Stimulated activated CD4-positive, alpha-beta T cell treated with anti-CD3 and anti-CD28 coated beads, TNF-alpha, amount 100 ng/mL, for 1 hour (primary cell): ENCODE measurements at places on chromosomes 2 and 18.

GRCh38 chr2:66370824-66371223 is 64.1 kb upstream of the MEIS1 start:
- no peak for DNase-seq

- DNase-seq, result no peak
Observed at GRCh38 chr18:45512363-45512953, 102.8 kb upstream of the SLC14A2 start.

DNA sequence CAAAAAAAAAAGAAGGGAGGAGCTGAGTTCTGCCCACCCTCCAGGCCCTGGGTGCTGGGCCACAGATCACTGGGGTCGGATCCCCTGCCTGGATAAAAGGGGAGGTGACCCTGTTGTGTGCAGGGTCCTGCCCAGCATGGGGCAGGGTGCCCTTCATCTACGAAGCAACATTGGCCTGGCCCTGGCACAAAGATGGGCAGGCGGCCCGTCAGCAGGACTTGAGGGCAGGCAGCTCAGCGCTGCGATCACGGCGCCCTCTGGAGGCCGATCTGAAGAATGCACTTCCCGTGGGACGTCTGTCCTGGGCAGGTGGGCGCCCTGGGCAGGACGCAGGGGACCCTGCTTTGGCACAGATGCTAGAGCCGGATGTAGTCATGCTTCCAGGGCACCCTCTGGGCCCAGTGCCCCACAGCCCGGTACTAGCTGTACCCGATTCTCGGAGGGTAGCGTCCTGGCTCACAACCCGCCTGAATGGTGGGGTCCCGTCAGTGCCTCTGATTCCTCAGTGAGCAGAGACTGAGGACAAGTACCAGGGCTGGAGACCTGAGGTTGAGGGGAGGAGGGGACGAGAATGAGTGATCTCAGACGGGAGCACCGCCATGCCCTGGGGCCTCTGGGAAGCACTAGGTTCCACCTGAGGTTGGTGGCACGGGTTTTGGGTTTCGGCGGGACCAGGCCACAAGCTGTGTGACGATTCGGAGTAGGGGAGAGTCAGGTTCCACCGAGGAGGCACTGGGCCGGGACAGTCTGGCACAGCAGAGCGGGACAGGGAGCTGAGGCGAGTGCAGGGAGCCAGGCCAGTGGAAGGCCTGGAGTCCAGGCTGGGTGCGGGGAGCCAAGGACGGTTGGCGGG is 18.0 kb downstream of the ARID5A start:
- DNase-seq, result no peak

- peak; percentile 58 for DNase-seq
Observed at GRCh38 chr2:9752441-9753275, 90.6 kb upstream of the TAF1B start.

DNA sequence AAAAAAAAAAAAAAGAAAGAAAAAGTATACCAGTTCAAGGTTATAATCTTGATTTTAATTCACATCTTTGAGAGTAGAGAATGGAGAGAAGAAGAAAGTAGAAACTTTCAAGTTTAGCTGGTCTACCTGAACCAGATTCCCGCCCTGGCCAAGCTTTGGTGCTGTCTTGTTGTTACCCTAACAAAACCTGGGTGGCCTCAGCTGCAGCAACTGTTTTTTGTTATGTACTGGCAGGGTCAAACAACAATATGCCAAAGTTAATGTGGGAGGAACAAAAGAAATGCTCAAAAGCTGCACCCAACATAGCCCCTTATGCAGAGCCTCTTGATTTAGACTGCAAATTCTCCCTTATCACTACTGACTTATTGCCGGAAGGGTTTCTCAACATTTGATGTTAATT is 165.3 kb upstream of the TFPI start:
- no peak for DNase-seq

GRCh38 chr2:824524-824923 is 126.1 kb upstream of the SNTG2 start:
- no peak for DNase-seq

DNA sequence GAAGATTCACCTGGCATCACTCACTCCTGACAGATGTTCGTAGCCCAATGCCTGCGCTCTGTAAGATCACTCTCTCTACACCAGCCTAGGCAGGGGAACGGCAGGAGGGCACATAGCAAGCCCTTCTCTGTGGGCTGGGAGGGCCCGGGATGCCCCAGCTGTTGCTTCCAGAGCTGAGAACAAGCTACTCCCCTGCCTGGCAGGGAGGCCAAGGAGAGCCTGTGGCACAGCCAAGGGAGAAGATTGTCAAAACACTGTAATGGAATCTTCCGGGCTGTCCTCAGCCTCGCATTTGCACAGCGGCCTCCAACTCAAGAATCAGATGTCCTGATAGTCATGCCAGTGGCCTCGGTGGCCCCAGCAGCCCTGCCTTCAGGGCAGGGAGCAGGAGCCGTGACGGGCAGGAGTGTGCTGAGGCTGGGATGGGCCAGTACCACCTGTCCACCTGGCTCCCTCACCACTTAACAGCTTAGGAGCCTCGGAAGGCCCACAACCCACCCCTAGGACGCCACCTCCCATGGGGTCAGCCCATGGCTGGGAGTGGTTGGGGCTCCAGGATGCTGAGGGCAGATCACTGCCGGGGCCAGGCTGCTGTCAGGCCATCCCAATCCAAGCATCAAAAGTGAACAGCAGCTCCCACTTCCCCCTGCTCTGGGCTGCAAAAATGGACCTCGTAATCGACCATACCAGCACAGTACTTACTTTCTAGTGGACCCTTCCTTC is 21.9 kb upstream of the SLC35F6 start:
- DNase-seq, result no peak

DNA sequence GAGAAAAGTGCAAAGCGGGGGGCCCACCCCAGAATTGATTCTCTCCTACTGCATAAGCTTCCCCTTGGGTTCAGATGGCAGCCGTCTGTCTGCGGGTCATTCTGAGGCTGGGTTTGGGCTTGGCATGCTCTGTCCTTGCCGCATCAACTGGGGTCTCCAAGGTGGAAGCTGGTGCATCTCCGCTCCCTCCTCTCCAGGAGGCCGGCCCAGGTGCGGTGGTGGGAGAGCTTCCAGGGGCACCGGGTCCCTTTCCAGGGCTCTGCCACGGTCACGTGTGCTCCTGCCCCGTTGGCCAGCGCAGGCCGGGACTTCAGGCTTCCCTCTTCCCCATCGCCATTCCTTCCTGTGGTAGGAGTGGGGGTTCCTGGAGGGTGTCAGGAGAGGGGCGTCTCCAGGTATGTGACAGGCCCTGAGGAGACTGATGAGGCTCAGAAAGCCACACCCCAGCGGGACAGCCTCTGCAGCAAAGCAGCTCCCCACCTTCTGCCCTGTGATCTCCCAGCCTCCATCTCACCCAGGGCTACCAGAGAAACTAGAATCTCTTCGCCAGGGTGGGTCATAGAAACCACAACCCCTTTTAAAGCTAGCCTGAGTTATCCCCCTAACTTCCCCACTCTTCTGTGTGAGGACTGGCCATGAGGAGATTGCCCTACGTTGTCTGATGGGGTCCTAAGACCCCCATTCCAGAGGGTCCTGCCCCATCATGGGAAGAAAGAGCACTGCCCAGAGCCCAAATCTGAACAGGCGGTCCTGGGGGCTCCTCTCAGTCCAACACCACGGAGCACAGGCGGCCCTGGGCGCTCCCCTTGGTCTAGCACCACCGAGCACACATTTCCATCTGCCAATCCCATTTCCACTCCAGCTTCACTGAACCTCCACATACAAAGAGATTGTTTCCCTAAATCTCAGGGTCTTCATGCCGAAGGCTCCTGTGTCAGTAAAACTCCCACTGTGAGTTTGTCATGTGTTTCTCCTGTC is 76.6 kb downstream of the SLC66A2 start:
- no peak for DNase-seq

DNA sequence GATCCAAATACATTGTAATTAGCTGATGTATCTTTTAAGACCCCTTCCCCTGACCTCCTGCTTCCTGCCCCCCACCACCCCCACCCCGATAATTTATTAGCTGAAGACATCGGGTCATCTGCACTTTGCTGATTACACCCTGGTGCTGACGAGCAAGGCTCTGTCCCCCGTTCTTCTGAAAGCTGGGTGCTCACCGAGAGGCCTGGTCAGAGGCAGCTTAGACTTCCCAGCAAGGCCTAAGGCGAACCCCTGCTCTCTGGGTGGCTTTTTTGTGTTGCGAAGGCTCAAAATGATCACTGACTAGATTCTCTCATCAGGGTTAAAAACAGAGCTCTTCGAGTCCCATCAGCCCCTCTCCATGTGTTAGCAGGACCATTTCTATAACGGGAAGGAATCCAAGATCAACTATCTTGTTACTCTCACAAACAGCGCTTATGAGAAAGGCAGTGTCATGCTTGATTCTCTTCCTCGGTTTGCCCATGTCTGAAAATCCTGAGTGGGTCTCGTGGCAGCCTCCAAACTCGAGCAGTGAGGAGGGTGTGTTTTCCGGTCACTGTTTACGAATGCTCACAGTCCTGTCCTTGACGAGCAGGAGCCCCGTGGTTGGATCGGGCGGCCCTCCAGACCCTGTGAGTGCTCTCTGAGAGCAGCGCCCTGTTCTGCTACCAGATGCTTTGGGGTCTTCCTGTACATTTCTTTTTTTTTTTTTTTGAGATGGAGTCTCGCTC is 201.6 kb downstream of the HDAC4 start:
- DNase-seq, result no peak

GRCh38 chr2:94970353-94970752 is 55.2 kb upstream of the MAL start:
- DNase-seq, result no peak

GRCh38 chr2:8296306-8296705 is 385.6 kb upstream of the ID2 start:
- DNase-seq, result no peak

DNA sequence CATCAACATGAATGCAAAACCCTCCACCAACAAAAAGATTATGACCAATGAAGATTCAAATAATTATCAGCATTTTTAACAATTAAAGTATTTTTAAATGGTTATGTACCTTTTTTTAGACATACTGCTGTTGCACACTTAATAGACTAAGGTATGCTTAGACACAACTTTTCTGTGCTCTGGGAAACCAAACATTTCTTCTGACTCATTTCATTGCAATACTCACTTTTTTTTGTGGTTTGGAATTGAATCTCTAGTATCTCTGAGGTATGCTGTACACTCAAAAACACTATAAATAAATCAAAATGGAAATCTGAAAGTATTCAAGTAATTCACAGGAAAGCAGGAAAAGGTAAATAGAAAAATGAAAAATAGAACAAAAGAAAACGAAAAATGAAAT is 247.9 kb upstream of the POU3F3 start:
- no peak for DNase-seq

- no peak for DNase-seq
Observed at GRCh38 chr18:66393463-66393862, 210.4 kb downstream of the CDH19 start.

DNA sequence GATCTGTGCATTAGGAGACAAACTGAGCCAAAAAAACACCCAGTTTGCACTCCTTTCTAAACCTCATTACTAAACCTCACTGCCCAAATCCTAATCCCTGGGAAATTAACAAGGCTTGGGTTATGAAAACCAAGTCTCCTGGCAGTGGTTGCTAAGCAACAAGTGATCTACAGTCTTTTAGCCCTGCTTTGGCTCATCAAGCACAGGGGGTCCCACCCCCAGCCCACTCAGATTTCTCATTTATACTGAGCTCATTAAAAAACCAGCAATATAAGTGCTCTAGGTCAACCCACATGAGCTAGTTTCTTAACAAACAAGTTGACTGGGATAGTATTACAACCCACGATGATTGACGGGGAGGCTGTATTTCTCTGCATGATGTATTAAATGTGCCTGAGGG is 18.4 kb downstream of the DNER start:
- DNase-seq, result no peak

GRCh38 chr2:128313091-128313836 is 5.4 kb downstream of the HS6ST1 start:
- no peak for DNase-seq

- DNase-seq, result no peak
Observed at GRCh38 chr2:25424426-25425028, 82.8 kb upstream of the DNMT3A start.

DNA sequence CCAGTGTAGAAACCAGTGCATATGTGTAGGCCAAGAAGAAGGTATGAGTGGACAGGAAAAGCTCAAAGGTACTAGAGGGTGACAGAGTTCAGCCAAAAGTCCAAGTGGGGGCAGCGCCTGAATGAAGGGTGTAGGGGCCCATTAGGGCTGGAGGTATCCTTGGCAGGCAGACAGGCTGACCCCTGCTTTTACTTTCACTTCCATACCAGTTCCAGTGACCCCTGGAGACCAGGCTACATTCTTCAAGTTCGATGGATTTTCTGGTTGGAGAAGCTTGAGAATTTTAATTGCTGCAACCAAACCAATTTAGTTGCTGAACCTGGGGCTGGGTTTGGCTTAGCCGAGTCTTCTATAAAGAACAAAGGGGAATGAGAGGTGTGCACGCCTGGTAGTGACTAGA is 42.3 kb upstream of the MRPL33 start:
- DNase-seq, result no peak

GRCh38 chr2:55923091-55923981 is at the start of gene EFEMP1:
EFEMP1 (minus strand) TSS chr2:55923782; CDS start chr2:55922440, 1,342 bp downstream.
- DNase-seq, result no peak

DNA sequence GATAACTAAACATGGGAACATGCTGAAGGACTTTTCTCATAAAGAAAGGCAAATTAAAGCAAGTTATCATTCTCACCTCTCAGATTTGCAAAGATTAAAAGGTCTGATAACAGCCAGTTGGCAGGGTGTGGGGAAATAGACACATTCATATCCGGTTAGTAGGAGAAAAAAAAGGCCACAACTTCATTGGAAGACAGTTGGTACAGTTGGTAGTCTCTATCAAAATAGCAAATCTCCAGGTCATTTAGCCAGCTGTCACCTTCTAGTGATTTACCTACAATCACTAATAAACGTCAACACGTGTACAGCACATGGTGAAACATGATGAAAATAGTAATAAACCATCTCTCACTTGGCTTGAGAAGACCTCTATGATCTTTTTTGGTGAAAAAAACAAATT is 16.6 kb downstream of the INPP5D start:
- DNase-seq, result no peak

DNA sequence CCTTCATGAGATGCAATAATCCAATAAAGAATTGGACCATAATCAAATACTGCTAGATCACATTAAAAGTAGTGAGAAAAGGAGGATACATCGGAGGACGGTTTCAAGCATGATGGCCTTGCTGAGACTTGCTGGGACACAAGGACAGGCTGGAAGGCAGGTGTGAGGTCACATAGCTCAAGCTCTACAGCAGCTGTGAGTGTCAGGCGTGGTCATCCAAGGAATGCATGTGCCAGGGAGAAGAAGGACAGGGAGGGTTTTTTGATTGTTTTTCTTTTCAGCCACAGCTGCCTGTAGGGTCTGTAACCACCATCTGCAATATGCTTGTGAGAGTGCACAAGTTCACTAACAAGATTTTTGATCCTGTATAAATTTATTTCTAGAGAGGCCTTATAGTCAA is 57.6 kb downstream of the BMP10 start:
- no peak for DNase-seq

DNA sequence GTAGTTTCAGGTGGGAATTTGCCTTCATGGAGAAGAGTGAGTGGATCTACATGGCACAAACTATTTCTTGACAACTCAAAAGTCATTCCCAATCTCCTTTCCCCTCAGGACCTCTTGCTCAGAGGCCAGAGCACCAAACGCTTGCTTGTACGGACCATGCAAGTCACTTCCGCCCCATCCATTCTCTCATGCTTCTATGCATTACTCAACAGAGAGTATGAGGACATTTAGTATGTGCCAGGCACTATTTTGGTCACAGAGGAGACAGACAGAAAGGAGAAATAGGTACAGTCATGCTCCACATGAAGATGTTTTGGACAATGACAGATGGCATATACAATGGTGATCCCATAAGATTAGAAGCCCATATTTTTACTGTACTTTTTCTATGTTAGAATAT is 117.5 kb downstream of the ACTR3 start:
- no peak for DNase-seq

- DNase-seq, result no peak
Observed at GRCh38 chr18:46712406-46712805, 44.4 kb downstream of the ST8SIA5 start.

- no peak for DNase-seq
Observed at GRCh38 chr2:135952891-135953290, 32.5 kb downstream of the DARS1 start.
